ENCODE measurements at places on chromosomes 5 and 9.

- DNase-seq: no peak
Observed at GRCh38 chr5:41151564-41151963, 61.8 kb downstream of the C6 start.

GRCh38 chr9:121844098-121844497, 192.7 kb downstream of the DAB2IP start:
- DNase-seq: no peak

GRCh38 chr9:123368023-123368422, 12.0 kb downstream of the CRB2 start:
- DNase-seq: no peak

DNA sequence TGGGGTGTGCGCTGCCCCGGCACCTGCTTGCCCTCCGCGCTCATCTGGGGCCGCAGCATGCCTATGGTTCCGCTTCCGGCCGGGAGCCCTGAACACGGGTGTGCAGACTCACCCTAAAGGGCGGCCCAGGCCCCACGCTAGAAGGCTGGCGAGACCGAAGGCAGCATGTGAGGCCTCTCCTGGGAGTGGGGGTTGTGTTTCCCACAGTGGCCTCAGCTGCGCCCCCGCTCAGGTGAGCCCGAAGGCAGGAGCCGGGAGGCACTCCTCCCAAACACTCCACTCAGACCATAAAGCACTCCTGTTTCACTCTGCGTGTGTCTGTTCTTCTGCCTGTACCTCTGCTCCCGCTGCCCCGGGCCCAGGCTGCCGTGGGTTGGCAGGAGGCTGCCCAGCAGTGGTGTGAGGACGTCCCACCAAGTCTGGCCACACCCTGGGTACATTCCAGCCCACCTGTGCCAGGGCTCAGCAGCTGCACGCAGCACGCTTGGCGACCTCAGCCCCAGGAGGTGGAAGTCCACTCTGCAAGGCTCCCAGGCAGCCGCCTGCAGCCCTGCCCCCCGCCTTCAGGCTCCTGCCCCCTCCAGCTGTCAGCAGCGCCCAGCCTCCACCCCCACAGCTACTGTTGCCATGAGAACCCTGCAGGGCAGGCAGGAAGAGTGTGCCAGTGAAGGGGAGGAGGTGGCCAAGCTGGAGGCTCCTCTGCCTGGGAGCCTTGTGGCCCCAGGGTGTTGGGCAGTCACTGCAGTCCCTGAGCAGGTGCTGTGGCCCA, 1.2 kb upstream of the AJM1 start:
- no peak for DNase-seq
